ENCODE measurements at places on chromosomes 1 and 21.

DNA sequence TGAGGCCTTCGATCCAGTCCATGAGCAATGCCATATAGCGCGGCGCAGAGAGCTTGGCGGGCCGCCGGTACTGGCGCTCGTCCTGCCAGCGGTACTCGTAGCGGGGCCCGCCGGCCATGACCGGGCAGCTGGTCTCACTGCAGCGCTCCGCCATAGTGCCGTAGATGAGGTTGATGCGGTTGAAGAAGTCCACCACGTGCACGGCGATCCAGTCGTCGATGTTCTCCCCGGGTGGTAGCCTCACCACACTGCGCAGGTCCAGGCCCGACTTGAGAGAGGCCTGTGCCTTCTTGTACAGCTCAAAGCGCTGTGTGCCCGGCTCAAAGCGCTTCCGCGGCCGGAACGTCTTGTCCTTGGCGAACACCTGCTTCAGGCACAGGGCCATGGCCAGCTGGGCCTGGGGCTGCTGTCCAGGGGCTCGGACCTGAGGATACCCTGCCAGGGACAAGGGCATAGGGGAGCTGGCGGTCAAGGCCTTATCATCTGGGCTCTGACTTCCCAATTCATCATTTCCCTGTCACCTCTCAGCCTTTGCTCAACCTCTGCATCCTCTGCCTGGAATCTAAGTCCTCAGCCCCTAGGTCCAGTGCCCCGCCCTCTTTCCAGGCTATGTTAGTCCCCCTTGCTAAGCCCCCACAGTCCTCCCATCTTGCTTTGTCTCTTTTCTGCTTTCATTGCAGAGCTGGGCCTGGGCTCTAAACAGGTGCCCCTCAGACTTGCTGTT lies 3.5 kb downstream of the MOB3C start:
- no peak for DNase-seq

DNA sequence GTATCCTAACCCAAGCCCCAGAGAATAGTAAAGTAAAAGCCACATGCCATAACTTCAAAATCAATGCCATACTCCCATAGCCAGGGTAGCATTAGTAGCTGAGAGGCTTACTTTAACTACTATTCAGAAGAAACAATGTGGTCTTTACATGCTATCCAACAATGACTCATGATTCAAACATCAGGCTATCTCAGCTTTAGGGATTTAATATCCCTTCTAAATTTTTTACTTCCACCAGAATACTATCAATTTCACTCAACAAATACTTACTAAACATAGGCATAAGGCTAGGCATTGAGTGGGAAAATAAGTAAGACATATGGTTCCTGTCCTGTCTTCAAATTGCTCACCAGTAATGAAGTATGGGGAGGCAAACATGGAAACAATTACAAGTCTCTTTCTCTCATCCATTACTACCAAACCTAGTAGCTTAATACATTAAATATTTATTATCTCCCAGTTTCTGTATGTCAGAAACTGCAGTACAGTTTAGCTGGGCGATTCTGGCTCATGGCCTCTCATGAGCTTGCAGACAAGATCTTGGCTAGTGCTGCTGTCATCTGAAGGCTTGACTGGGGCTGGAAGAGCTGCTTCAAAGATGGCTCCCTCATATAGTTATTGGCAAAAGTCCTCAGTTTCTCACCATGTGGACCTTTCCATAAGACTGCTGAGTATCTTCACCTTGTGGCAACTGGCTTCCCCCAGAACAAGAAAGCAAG lies 30.7 kb downstream of the EVI5 start:
- DNase-seq = no peak

DNA sequence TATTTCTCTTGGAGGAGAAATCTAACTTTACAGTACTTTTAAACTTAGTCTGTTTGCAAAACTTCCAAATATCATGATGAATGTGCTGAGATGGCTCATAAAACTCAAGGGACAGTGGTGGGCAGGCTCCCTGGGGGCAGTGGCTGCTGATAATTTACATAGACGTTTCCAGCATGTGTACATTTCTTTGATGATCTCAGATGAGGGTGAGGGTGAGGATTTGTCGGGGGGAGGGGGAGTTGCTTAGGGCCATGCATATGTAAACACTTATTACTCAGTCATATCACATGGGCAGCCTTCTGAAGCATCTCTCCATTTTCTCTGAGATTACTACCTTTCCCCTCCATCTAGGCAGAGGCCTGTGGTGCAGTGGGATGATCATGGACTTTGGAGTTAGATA lies 152.9 kb upstream of the HMGB4 start:
- no peak for DNase-seq

- no peak for DNase-seq
These were observed 8.3 kb downstream of the LIN28A start for GRCh38 chr1:26418865-26419349.

- DNase-seq = no peak
These were observed 19.1 kb downstream of the CDC42BPA start for GRCh38 chr1:227299241-227299627.

GRCh38 chr1:31651089-31651420 lies 6.4 kb upstream of the PEF1 start:
- no peak for DNase-seq

GRCh38 chr1:70674941-70675685 lies 264.0 kb downstream of the CTH start:
- no peak for DNase-seq

DNA sequence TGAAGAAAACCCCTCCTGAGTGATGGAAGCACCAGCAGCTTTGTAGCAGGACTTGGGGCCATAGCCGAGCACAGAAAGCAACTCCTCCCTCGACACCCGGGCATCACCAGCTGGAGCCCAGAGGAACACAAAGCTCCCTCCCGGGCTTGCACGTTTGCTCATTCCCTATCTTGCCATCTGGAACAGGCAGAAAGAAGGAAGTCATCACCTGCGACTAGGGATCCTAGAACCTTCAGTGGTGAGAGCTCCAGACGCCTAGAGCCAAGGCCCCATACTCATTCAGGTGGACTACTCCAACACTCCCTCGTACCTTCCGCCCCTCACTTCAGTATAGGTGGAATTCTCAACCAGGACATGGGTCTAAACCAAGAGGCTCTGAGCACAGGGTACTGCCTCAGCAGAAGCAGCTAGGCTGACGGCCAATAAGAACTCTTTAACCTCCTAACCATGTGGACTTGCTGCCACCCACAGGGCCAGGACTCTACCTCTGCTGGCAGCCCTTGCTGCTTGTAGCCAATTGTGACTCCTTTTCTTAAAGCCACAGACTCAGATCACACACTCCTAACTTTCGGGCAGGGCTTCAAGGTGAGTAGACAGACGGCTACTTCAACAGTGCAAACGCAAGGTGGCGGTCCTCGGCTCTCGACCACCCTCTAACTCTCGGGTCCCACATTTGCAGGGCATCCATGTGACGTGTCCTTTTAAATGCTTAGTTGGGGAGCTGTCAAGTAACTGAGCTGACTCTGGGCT lies 65.4 kb downstream of the NPHP4 start:
- no peak for DNase-seq

- no peak for DNase-seq
These were observed 98.4 kb downstream of the SMYD2 start for GRCh38 chr1:214379236-214379970.

GRCh38 chr1:116201911-116202310 lies 90.7 kb downstream of the MAB21L3 start:
- DNase-seq = no peak

DNA sequence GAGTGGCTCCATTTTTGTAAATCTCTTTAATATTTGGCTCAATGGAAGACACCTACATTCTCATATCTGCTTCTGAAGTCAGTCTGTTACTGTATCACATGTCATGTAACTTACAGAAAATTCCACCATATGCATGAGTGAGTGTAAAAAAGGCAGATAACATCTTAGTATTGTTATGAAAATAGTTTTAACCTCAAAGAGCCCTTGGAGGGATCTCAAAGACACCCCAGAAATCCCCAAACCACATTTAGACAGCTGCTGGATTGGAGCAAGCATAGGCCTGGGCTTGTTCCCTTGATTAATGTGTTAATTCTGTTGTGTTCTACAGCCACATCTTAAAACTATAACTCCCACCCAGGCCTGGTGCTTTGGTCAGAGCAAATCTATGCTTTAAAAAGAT lies 16.9 kb downstream of the MACO1 start:
- DNase-seq = no peak

- no peak for DNase-seq
These were observed 42.6 kb upstream of the RALGPS2 start for GRCh38 chr1:178682429-178682828.

GRCh38 chr21:33286600-33287456 lies 20.7 kb downstream of the IL10RB start:
- no peak for DNase-seq

DNA sequence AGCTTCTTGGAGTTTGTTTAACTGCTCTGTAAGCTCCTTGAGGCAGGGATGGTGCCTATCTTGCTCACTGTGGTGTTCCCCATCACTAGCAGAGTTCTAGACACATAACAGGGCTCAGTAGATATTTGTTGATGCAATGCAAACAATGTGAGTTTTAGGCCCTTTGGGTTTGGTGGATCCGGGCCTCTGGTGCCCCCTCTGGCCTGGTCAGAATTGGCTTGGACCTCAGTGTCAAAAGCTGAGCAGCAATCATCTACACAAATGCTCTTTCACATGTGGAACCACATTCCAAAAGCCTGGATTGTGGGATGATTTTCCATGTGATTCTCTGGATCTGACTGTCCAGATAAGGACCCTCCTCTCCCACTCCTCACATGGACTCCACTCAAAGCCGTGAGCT lies 53.4 kb upstream of the BCAR3 start:
- DNase-seq = no peak

DNA sequence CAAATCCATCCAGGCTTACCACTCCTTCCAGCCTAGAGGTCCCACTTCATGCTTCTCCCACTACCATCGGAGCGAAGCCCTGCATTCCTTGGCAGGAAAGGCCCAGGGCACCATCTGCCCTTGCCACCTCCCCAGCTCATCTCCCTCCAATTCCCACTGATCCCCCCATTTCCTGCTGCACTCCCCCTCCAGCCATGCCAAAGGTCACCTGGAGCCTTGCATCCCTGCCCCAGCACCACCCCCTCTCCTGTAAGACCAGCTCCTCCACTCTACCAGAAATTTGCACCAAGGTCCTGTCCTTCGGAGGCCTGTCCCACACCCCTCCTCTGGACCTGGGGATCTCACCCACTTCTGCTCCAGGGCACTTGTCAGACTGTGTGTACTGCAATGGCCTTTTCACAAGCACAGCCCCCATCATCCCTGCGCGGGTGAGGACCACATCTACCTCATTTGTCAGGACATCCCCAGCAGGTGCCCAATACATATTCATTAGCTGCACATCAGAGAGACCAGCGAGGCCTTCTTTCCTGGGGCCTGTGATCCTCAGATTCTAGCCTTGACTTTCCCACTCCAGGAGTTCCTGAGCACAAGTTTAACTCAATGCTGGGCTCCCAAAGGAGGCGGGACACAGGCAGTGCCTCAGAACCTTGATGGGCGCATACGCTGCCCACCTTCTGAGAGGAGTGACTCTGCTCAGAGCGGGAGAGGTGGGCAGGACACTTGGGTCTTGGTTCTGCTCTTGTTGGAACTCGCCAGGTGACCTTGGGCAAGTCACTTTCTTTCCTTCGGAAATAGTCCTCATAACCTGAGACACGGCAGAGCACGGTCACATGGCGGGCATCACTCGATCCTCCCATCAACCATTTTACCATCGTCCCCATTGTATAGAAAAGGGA lies 49.9 kb upstream of the EDN2 start:
- DNase-seq = no peak

DNA sequence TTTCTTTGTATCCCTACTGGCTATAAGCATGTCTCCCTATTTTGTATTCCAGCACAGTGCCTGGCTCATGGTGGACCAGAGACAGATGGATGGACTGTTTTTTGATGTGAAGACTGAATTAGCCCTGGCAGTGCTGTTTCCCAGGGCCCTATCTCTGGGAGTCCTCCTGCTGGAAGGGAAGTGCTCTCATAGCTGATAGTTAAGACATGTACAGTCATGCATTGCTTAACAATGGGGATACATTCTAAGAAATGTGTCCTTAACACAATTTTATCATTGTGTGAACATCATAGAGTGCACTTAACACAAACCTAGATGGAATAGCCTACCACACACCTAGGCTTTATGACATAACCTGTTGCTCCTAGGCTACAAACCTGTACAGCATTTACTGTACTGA lies 21.1 kb downstream of the TLCD4 start:
- DNase-seq = no peak

- no peak for DNase-seq
These were observed 46.4 kb upstream of the TSPAN2 start for GRCh38 chr1:115135681-115136080.

GRCh38 chr1:187046293-187046692 lies 217.5 kb downstream of the PLA2G4A start:
- no peak for DNase-seq

DNA sequence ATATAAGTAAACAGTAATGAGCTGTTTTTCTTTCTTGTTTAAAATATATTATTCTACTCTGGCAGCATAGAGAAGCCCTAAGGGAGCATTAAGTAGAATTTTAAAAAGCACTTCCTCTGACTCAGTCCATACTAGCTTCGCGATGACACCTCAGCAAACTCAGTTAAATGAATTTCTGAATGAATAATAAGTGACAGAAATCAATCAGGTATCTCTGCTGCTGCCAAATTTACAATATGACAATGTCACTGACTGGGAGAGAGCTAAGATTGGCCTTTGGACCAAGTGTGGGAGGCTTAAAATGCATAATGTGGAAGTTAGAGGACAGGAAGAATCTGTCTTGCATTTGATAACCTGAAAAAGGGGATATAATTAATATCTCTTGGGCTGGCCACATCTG lies 296.1 kb downstream of the HHIPL2 start:
- no peak for DNase-seq

DNA sequence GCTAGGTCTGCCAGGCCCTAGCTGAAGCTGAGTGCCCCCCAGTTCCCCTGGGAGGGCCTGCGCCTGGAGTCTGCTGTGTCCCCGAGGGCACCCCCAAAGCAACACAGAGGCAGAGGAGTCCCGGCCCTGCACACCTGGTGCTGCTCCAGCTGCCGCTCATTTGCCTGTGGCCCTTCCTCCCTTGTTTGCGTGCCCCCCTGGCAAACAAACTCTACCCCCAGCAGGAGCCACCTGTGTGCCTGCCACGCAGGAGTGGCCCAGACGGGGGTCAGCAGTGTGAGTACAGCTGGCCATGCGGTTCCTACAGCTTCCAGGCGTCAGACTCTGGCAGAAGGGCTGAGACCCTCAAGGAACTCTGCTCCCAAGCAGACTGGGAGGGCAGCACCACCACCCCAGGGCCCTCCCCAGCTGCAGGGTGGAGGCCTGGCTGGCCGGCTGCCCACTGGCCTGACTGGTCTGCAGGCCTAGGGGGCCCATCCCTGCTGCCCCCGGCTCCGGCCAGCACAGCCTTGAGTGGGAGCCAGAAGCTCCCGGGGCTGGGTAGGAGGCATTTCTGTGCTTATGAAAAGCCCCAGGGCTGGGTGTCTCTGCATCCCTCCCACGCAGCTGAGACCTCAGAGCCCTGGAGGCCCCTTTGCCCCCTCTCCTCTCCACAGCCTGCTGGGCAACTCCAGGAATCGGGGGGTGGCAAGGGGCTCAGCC lies 563 bp upstream of the TAS1R3 start:
- DNase-seq = no peak

DNA sequence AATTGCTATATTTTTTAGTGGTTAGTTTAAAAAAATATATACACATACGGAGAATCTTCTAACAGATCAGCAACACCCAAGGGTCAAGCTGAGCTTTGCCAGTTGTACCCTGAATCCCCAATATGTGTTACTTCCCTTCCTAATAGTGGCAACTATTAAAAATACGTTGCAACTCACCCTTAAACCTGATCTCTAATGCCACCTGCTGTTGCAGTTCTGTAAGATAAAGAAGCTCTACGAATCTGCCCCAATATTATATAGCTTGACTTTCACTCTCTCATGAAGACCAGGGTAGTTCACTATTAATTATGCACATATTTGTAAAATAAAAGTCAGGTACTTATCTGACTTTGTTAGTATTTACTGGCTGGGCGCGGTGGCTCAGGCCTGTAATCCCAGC lies 58.4 kb downstream of the ASH1L start:
- DNase-seq = no peak

- DNase-seq = no peak
These were observed 60.4 kb downstream of the SEC16B start for GRCh38 chr1:177909416-177909815.

Measured in activated naive CD4-positive, alpha-beta T cell (primary cell).